Skin of body (tissue), 3 donors: ENCODE measurements at places on chromosomes 4 and X. TPM values are rescaled to one million over a fixed set of nuclear protein-coding genes. Genes with fewer than 3 reads are reported as not detected.

GRCh38 chr4:100805538-100805937 is 287.7 kb upstream of the EMCN start:
- DNase-seq, result no peak

DNA sequence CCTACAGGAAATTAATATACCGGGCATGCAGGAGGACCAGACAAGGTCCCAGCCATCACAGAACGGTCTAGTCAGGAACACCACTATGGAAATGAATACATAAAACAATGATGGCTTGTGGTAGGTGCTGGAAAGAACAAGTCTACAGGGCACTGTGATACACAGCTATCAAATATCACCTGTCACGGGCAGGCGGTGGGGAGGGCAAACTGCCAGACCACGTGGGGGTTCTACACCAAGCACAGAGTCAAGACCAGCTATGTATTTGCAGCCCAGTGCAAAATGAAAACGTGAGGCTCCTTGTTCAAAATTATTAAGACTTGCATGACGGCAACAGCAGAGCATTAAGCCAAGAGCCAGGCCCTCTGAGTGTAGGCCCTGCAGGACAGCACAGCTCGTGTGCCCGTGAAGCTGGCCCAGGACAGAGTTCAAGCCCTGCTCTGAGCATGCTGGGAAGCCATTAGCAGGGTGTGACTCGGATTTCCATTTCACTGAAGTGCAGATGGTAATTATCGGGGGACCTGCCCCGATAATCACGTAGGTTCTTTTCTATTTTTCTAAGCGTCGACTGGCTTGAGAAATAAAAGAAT is 83.6 kb downstream of the JAKMIP1 start:
- no peak for DNase-seq

DNA sequence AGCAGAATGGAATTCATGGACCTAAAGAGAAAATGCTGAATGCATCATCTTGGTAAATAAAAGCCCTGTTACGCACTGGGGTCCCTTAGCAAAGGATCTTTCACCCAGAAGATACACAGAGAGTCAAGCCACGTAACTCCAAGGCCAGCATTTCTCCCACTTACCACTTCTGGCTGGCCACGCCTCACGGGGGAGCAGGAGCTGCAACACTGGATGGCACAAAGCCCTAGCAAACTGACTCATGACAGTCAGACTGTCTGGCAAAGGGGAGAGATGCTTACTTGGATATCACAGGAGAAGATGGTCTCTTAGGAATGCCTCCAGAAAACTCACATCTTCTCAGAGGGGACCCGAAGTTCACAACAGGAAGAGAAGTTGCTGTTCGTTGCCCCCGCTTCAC is 51.4 kb upstream of the BCLAF3 start:
- no peak for DNase-seq

VSIG4 gene
- total RNA-seq, result 22.6 TPM

NEK1 gene
- total RNA-seq, result 21.5 TPM

NPY5R gene
- total RNA-seq, result 0.20 TPM
